ENCODE measurements at places on chromosomes 2 and 18. TPM values are rescaled to one million over a fixed set of nuclear protein-coding genes. Genes with fewer than 3 reads are reported as not detected.
A peak's percentile ranks its signal among the peaks of the same experiment; 100 is the strongest.

Gene DCC
- total RNA-seq: not detected

Gene RBFA
- 25.5 TPM for total RNA-seq

Gene C1GALT1C1L
- not detected for total RNA-seq

Gene LYPD6B
- 0.36 TPM for total RNA-seq

Gene PROM2
- total RNA-seq: 1.7 TPM

Gene CDK5R2
- not detected for total RNA-seq

DNA sequence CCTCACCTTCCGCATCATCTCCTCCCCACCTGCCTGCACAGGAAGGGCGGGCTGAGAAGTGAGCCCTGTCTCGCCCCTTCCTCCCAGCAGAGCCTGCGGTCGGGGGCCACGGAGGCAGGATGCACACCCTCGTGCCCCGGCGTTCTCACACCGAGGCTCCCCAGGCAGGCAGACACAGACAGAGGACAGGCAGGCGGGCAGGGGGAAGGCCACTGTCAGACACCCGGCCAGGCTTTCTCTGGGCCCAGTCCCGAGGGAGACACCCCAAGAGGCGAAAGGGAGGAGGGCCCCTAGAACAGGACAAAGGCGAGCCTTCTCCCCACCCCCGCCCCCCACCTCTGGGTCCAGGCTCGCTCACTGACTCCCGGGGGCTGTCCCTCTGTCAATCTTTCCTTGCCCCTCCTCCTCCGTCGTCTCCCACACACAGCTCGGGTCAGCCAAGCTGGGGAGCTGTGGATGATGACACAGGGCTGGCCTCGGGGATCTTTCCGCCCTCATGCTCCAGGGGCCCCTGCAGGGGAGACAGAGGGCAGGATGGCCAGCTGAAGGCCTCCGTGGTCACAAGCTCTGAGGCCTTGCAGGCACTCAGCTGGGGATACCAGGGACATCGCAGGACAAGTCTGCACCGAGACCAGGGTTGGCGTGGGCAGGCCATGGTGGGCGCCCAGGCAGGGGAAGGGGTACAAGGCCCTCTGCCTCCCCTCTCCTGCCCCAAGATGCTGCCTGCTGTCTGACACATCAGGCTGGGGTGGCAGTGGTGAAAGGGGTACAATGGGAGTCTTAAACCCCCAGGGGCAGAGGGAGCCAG lies 24.9 kb downstream of the BIN1 start:
- DNase-seq: no peak
- H3K27ac ChIP-seq: peak overlapping the region; percentile 22
- H3K4me1 ChIP-seq: peaks cover 85% of the 10 kb centered on the region
- no peaks in the 10 kb centered on the region for H3K27me3 ChIP-seq

DNA sequence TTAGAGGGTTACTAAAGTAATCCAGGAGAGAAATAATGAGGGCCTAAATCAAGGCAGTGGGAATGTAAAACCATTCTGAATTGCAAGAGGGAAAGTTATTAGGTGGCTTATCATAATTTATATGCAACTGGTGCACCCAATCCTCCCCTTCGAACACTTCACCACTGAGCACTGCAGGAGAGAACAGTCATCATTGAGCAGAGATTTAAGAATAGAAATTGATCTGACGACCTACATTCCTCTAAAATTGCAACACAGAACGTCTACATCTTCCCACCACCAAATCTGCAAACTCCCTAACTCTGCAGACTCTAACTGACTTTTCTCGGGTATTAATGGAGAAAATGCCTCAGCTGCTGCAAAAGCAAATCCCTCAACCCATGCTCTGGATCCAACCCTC lies 138.5 kb upstream of the CDH20 start:
- H3K27ac ChIP-seq: no peak overlapping the region
- no peak for DNase-seq
- peaks cover 6% of the 10 kb centered on the region for H3K4me1 ChIP-seq
- H3K36me3 ChIP-seq: no peaks in the 10 kb centered on the region
- H3K27me3 ChIP-seq: peaks cover 9% of the 10 kb centered on the region

- H3K27ac ChIP-seq: peak overlapping the region; percentile 87
- no peaks in the 10 kb centered on the region for H3K27me3 ChIP-seq
- peaks cover 7% of the 10 kb centered on the region for H3K36me3 ChIP-seq
Observed at GRCh38 chr18:23380001-23380550, 73.0 kb upstream of the RIOK3 start.

- peaks cover 14% of the 10 kb centered on the region for H3K4me1 ChIP-seq
- no peak overlapping the region for H3K27ac ChIP-seq
- H3K27me3 ChIP-seq: peaks cover 11% of the 10 kb centered on the region
- no peaks in the 10 kb centered on the region for H3K36me3 ChIP-seq
- no peak for DNase-seq
- H3K4me3 ChIP-seq: no peak overlapping the region
Observed at GRCh38 chr18:66867653-66868052, 263.8 kb upstream of the CDH19 start.

DNA sequence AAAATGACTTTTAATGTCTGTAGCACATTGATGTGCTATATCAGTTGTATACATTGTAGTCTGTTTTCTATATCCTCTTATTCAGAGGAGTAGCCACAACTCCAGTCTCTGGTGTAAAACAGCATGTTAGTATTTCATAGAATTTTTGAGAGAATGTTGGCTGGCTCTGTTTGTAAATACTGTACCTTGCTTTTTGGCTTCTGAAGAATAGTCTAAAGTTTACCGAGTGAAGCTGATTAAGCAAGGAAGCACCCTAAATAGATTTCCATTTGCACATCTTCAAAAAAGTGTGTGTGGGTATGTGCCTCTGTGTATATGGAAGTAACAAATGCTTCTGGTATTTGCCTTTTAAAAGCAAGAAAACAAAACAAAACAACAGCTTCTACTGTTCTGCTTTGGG lies 50.5 kb downstream of the MAP4K4 start:
- H3K27ac ChIP-seq: peak overlapping the region; percentile 51
- peaks cover 1% of the 10 kb centered on the region for H3K36me3 ChIP-seq
- no peak overlapping the region for H3K4me3 ChIP-seq
- H3K4me1 ChIP-seq: peaks cover 66% of the 10 kb centered on the region

GRCh38 chr2:134122610-134123009 lies 131.3 kb upstream of the MGAT5 start:
- H3K36me3 ChIP-seq: no peaks in the 10 kb centered on the region
- no peak for DNase-seq
- no peaks in the 10 kb centered on the region for H3K27me3 ChIP-seq
- peak overlapping the region; percentile 9 for H3K4me3 ChIP-seq
- H3K27ac ChIP-seq: no peak overlapping the region
- H3K4me1 ChIP-seq: peaks cover 36% of the 10 kb centered on the region

- H3K27ac ChIP-seq: no peak overlapping the region
- DNase-seq: no peak
- peaks cover 9% of the 10 kb centered on the region for H3K27me3 ChIP-seq
- no peaks in the 10 kb centered on the region for H3K36me3 ChIP-seq
- H3K4me1 ChIP-seq: peaks cover 6% of the 10 kb centered on the region
- no peak overlapping the region for H3K4me3 ChIP-seq
Observed at GRCh38 chr2:129885735-129886134, 93.7 kb upstream of the RAB6C start.
